Stomach (tissue), 19 donors: ENCODE measurements at places on chromosomes 7 and 10. TPM values are rescaled to one million over a fixed set of nuclear protein-coding genes. Genes with fewer than 3 reads are reported as not detected.
A peak's percentile ranks its signal among the peaks of the same experiment; 100 is the strongest.

The PDE6C gene
- total RNA-seq = not detected

The ATRNL1 gene
- 6.4 TPM for total RNA-seq

The TLX1 gene
- total RNA-seq = 7.0 TPM

The ASB10 gene
- not detected for total RNA-seq

The CHST3 gene
- 26.8 TPM for total RNA-seq

GRCh38 chr10:43461950-43462349 lies 25.0 kb downstream of the ZNF487 start:
- DNase-seq = no peak

DNA sequence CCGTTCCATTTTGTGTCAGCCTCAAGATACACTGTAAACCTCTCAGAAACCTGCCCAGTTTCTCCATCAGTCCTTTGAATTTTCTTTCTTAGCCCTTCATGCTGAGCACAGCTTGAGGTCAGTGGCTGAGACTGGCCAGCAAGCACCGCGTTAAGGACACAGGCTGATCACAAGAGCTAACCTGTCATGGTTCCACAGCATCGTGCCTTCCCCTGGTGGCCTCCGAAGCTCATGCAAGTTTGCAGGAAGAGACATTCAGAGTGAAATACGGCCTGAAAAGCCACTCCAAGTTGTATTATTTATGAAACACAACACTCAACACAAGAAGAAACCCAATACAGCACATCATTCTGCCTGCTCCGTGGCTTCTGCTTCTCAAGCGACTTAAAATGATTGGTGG lies 57.0 kb upstream of the PFKP start:
- DNase-seq = no peak

- peak; percentile 25 for DNase-seq
These were observed 86.1 kb upstream of the PPP2R2D start for GRCh38 chr10:131814567-131815265.

DNA sequence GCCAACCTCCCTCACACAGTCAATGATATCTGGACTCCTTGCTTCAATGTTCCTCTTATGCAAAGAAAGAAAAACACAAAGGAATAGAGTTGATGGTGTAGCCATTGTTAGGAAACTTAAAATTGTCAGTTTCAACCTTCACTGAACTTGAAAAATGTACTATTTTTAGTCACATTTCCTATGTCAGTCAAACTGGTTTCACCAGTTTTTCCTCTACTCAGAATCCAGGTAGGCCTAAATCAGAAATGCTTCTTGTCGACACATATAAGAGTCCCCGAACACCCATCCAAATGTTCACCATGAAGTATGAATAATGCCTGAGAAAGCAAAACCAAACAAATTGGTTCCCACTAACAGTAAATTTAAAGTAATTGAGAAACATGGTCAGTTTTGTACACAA lies 42.4 kb upstream of the ZMYND11 start:
- no peak for DNase-seq

DNA sequence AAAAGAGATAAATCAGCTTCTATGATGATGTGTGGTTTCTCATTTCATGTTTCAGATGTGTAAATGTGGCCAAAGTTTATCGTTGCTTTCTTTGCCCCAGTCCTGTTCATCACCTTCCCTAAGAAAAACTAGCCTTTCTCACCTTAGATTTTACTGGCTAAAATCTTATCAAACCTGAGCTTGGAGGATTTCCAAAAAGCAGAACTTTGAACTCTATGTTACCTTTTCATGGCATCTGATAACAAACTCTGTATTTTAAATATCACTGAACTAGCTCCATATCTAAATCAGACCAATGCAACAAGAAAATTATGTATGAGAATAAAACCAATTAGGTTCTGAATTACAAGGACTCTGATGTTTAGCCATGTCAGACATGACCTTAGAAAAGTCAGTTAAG lies 323.4 kb upstream of the DGKB start:
- no peak for DNase-seq

- DNase-seq = peak; percentile 51
These were observed 12.6 kb upstream of the GDF10 start for GRCh38 chr10:47287365-47287802.

DNA sequence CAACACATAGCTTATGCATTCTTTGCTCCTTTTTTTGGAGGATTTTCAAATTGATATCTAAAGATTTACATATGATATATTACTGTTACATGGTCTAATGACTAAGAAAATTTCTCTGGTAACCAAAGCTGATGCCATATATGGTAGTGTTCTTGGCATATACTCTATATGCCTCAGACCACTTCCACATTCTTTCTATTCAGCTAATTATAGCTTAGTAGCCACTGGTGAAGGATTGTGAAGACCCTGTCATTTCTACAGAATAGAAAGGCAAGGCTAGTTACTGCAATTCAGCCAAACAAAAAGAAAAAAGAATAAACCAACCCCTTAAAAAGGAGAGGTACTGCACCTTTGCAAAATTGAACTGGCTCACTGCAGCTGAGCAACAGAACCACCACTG lies 3.7 kb downstream of the PURB start:
- DNase-seq = no peak

DNA sequence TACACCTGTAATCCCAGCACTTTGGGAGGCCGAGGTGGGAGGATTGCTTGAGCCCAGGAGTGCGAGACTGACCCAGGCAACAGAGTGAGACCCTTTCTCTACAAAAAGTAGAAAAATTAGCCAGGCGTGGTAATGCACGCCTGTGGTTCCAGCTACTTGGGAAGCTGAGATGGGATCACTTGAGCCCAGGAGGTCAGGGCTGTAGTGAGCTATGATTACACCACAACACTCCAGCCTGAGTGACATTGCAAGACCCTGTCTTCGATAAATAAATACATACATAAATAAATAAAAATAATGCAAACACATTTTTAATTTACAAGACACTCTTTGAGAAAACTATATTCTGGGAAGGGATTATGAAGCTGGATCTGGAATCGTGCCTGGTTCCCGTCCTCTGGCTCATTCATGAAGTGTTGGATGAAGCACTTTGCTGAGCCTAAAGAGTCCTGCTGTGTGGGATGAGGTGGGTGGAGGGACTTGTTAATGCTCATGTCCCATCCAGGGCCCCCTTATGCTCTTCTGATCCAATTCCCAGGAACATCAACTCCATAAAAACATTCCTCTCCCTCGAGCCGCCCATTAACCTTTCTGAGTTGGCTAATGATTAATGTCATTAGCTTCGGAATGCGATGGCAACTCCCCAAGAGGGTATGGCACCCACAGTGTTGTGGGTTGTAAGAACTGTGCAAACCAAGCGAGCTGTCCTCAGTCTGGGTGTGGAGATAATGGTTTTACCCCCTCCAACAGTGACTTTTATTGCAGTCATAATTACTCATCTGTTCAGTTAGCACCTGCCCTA lies 236.3 kb downstream of the BAMBI start:
- DNase-seq = no peak

DNA sequence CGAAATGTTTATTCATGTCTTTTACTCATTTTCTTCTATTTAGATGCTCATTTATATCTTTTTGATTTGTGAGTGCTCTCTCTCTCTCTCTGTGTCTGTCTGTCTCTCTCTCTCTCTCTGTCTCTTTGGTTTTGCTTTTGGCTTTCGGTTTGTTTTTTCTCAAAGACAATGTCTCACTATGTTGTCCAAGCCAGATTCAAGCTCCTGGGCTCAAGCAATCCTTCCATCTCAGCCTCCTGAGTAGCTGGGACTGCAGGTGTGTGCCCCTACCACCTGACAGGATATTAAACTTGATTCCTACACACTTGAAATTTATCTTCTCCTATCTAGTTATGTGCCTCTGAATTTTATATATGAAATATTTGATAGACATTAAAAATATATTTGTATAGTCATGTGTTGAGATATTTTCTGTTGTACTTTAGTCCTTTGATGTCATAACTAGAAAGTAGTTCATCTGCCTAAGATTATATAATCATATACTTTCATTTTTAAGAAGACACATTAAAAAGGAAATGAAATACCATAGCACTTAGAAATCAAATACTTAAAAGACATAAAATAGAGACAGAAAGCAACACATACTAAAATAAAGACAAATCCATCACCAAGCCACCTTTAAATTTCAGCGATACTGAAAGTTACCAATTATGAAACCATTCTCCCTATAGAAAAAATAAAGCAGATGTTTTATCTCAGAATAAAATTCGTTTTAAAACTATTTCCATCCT lies 68.1 kb upstream of the SFMBT2 start:
- no peak for DNase-seq

GRCh38 chr10:102302611-102303010 lies 57.3 kb downstream of the GBF1 start:
- no peak for DNase-seq

GRCh38 chr7:25626451-25627131 lies 398.3 kb upstream of the NPVF start:
- DNase-seq = peak; percentile 31
